ENCODE measurements at places on chromosomes 3 and 15.
A peak's percentile ranks its signal among the peaks of the same experiment; 100 is the strongest.

GRCh38 chr3:72862314-72863090 lies 14.3 kb upstream of the SHQ1 start:
- H3K36me3 ChIP-seq, result no peaks in the 10 kb centered on the region
- H3K27ac ChIP-seq, result no peak overlapping the region
- H3K4me1 ChIP-seq, result no peaks in the 10 kb centered on the region
- no peaks in the 10 kb centered on the region for H3K27me3 ChIP-seq

DNA sequence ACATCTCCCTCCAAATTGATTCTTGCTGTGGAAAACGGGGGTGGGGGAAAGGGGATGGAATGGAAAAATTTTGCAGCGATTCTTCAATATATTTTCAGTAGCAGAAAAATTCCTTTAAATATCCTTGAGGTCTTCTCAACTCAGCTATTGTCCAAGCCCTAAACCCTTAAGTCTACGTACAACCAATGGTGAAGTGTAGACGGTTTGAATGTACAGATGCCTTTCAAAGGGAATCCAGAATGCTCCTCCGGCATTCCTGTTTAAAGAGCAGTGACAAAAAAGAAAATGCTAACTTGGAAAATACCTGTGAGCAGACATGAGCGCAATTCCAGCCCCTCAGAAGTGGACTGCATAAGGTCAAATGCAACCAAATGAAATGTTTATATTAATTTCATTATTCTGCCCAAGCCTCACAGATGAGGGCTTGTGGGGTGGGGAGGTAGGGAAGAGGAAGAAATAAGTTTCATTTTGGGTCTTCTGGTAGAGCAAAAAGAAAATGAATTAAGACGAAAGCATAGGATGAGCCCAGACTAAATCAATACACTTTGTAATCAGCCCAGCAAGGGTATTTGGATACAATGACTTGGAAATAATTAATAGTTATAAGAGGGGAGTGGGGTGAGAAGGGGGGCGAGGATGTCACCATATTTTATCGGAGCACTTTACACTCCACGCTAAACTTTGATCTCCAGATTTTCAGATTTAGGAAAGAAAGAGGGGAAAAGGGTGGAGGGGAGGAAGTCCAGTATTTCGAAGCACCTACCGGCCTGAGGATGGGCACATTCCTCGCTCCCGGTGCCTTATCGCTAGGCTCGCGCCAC lies 2.7 kb downstream of the FOXP1 start:
- H3K27me3 ChIP-seq, result no peaks in the 10 kb centered on the region
- peaks cover 45% of the 10 kb centered on the region for H3K4me1 ChIP-seq
- H3K36me3 ChIP-seq, result no peaks in the 10 kb centered on the region
- H3K4me3 ChIP-seq, result peak overlapping the region; percentile 78

DNA sequence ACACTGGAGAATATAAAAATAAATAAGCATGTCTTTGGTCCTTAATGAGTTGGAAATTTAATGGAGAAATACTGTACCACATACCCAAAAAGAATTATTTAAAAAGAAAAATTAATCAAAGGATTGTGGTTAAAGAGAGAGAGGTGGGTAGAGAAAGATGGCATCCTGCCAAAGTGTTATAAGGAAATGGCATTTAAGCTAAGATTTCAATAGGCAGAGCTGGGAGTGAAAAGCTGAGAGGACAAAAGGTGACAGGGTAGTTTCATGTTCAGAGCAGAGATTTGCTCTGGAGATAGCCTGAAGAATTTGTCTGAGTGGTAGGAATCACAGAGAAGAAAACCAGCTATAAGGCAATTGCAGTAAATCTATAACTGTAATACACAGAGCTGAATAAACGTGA lies 181.0 kb downstream of the SI start:
- no peak overlapping the region for H3K27ac ChIP-seq
- no peaks in the 10 kb centered on the region for H3K36me3 ChIP-seq
- H3K4me1 ChIP-seq, result no peaks in the 10 kb centered on the region
- no peak for DNase-seq
- H3K4me3 ChIP-seq, result no peak overlapping the region
- H3K27me3 ChIP-seq, result no peaks in the 10 kb centered on the region

- H3K36me3 ChIP-seq, result no peaks in the 10 kb centered on the region
- H3K27me3 ChIP-seq, result no peaks in the 10 kb centered on the region
- no peak overlapping the region for H3K27ac ChIP-seq
- no peak for DNase-seq
- no peak overlapping the region for H3K4me3 ChIP-seq
- peaks cover 2% of the 10 kb centered on the region for H3K4me1 ChIP-seq
Measured at GRCh38 chr3:107993771-107994170, 97.1 kb downstream of the CD47 start.

GRCh38 chr3:186986406-186986805 lies 56.1 kb downstream of the ST6GAL1 start:
- H3K4me3 ChIP-seq, result no peak overlapping the region
- DNase-seq, result no peak
- no peak overlapping the region for H3K27ac ChIP-seq
- no peaks in the 10 kb centered on the region for H3K36me3 ChIP-seq
- no peaks in the 10 kb centered on the region for H3K27me3 ChIP-seq
- H3K4me1 ChIP-seq, result no peaks in the 10 kb centered on the region

DNA sequence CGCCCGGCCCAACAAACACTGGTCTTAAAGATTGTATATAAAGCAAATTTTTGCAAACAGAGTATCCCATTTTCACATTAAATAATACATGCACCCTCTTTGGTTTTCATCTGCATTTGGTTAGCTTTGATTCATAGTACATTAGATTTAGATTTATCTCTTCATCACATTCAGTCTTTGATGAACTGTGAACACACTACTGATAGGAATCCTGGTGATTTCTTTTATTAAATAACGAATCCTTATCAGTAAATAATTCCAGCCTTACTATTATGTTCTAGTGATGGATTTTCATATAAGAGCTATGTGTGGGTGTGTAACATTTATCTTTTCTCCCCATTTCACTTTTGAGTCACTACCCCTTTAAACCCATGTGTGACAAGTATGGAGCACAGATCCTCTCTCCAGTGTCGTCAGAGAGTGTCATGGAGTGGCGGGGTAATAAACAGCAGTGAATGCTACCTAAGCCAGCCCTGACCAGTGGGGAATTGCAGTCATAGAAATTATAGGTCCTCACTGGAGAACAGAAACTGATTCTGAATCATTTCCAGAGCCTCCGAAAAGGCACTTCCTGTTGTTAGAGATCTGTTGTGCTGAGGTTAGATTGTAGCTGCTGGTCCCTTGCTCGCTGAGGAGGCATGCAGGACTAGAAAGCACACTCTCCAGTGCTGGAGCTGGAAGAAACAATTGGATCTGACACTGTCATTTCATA lies 22.0 kb downstream of the SLC7A14 start:
- no peak for DNase-seq
- no peaks in the 10 kb centered on the region for H3K4me1 ChIP-seq
- H3K27me3 ChIP-seq, result no peaks in the 10 kb centered on the region
- no peaks in the 10 kb centered on the region for H3K36me3 ChIP-seq
- peak overlapping the region; percentile 54 for H3K27ac ChIP-seq

DNA sequence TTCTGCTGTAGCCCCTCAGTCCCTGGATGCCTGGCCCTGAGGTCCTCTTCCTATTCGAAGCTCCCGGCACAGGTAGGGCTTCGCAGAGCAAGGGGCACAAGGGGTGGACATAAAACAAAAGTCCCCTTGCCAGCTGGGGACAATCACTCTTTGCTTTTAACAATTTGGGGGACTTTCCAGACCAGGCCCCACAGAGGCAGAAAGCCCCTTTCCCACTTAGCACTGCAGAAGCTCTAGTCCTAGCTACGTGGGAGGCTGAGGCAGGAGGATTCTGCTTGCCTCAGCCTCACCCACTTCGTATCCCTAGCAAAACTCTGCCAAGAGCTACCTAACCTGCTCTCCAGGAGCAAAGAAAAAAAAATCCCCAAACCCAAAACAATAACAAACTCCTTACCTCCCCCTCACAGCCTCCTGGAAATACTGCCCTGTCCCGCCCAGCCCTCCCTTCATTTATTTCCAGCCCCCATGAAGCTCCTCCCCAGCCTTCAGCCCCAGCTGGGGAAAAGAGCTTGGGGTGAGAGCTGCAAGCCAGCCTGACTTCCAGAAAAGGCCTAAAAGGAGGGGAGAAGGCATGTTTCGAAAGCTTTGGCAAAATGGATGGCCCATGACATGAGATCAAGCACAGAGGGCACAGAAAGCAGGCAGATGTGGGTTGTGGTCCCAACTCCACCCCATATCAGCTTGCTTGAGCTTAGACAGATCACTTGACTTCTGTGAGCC lies at the start of gene CIDEC:
CIDEC (minus strand) TSS at position 424 of the 720 bp plus-strand sequence. CDS start 1,767 bp downstream, outside the sequence.
- no peaks in the 10 kb centered on the region for H3K27me3 ChIP-seq
- no peaks in the 10 kb centered on the region for H3K36me3 ChIP-seq
- no peak for DNase-seq
